ENCODE measurements at places on chromosomes 2 and 18. TPM values are rescaled to one million over a fixed set of nuclear protein-coding genes. Genes with fewer than 3 reads are reported as not detected.

DNA sequence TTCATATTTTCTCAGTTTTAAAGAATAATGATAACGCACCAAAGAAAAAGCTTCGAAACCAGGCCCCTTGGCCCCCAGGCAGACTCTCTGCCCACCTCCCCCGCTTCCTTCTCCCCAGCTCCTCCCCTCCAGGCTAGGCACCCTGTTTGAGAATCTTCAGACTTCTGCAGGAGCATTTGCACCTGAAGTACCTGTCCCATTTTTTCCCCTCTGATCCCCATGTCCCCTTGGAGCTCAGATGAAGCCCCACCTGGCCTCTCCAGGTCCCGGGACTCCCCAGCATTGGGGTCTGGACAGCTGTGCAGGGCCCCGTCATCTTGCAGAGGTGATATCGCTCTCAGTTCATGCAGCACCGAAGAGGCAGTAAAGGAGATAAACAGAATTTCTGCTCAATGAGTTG lies 35.5 kb upstream of the KLHL29 start:
- no peak for DNase-seq

Gene ERFE
- total RNA-seq, result 0.58 TPM

DNA sequence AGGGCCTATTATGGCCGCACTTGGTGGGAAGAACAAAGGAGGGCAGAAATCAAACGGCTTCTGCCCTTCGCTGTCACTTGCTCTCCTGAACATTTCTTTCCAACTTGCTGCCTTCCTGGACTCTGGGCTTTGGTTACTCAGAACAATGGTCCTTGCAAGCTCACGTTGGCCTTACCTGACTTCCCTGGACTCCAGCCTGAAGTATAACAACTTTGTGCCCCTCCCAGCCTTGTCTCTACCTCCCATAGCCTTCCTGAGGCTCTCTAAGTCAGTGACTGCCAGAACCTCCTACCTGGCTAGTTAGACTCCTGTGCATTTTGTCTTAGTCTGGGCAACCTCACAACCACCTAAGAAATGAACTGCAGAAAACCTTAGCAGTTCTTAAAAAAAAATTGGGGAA lies 30.2 kb upstream of the ITPRID2 start:
- DNase-seq, result no peak

- no peak for DNase-seq
Observed at GRCh38 chr18:51069885-51070284, 39.9 kb downstream of the SMAD4 start.

DNA sequence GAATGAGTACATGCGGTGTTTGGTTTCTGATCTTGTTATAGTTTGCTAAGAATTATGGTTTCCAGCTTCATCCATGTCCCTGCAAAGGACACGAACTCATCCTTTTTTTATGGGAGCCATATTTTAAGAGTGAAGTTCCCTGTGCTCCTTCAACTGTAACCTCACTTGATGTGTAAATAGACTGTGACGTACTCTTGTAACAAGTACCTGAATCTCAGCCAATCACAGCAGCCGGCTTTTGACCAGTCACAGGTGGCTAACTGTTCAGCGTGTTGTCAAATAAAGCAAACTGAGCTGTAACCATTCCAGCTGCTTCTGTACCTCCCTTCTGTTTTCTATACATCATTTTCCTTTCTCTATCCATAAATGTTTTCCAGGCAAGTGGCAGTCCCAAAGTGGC lies 774.3 kb upstream of the HS6ST1 start:
- no peak for DNase-seq

GRCh38 chr2:24613154-24613814 lies 122.2 kb downstream of the NCOA1 start:
- DNase-seq, result no peak

- DNase-seq, result no peak
Observed at GRCh38 chr18:30929718-30930117, 112.8 kb downstream of the DSC3 start.
